H7 (cell line): ENCODE measurements at places on chromosomes 2 and 18. TPM values are rescaled to one million over a fixed set of nuclear protein-coding genes. Genes with fewer than 3 reads are reported as not detected.

The NRP2 gene
- 89.1 and 92.4 TPM in 2 replicates for total RNA-seq

The GALNT13 gene
- 7.1 and 8.7 TPM in 2 replicates for total RNA-seq

The CNDP1 gene
- not detected in 2 replicates for total RNA-seq

The SERPINB11 gene
- total RNA-seq = not detected in 2 replicates

The ATF2 gene
- 37.0 and 43.7 TPM in 2 replicates for total RNA-seq

The R3HDM1 gene
- total RNA-seq = 16.4 and 21.7 TPM in 2 replicates

The CXCR1 gene
- not detected in 2 replicates for total RNA-seq

The CSRNP3 gene
- 3.0 and 4.3 TPM in 2 replicates for total RNA-seq

The ACTR1B gene
- total RNA-seq = 49.7 and 58.3 TPM in 2 replicates

The INPP5D gene
- total RNA-seq = 1.7 and 5.2 TPM in 2 replicates

The ITM2C gene
- total RNA-seq = 392 and 393 TPM in 2 replicates

The PTPRN gene
- 0.73 and 2.0 TPM in 2 replicates for total RNA-seq

The GALR1 gene
- total RNA-seq = 0.15 and 0.17 TPM in 2 replicates

The TM4SF20 gene
- total RNA-seq = not detected in 2 replicates

The SDC1 gene
- 27.2 and 38.5 TPM in 2 replicates for total RNA-seq

The ERLEC1 gene
- total RNA-seq = 31.0 and 44.0 TPM in 2 replicates

The MAP3K19 gene
- total RNA-seq = not detected in 2 replicates

The ELMOD3 gene
- 11.3 and 11.5 TPM in 2 replicates for total RNA-seq

The ABCG5 gene
- total RNA-seq = not detected in 2 replicates

The ZSWIM2 gene
- not detected in 2 replicates for total RNA-seq

The PDK1 gene
- total RNA-seq = 154 and 174 TPM in 2 replicates

The DUSP11 gene
- total RNA-seq = 28.7 and 35.8 TPM in 2 replicates

The CD207 gene
- total RNA-seq = not detected in 2 replicates

The RAD51AP2 gene
- 0.10 and 0.15 TPM in 2 replicates for total RNA-seq

The IL18R1 gene
- total RNA-seq = 0.41 and 0.42 TPM in 2 replicates

The SP140L gene
- total RNA-seq = 6.0 and 6.5 TPM in 2 replicates

The FEV gene
- total RNA-seq = not detected in 2 replicates

The B4GALT6 gene
- total RNA-seq = 15.3 and 25.4 TPM in 2 replicates

The KIAA2012 gene
- total RNA-seq = not detected in 2 replicates

The ADAM23 gene
- 5.8 and 6.1 TPM in 2 replicates for total RNA-seq

The FBXO41 gene
- 2.3 and 3.7 TPM in 2 replicates for total RNA-seq

The TXNDC2 gene
- total RNA-seq = not detected in 2 replicates

The METAP1D gene
- total RNA-seq = 4.6 and 5.2 TPM in 2 replicates
